Stimulated activated CD4-positive, alpha-beta T cell treated with anti-CD3 and anti-CD28 coated beads, Interleukin-12 subunit alpha, Interleukin-12 subunit beta, amount 100 ng/mL, for 48 hours (primary cell): ENCODE measurements at places on chromosomes 7 and 10.

- no peak for DNase-seq
Observed at GRCh38 chr7:33054261-33054964, 8.2 kb downstream of the NT5C3A start.

GRCh38 chr7:28889290-28889689 is 68.8 kb downstream of the TRIL start:
- DNase-seq, result no peak

- no peak for DNase-seq
Observed at GRCh38 chr7:22393913-22394729, 37.2 kb upstream of the RAPGEF5 start.

- no peak for DNase-seq
Observed at GRCh38 chr7:94849636-94850208, 57.7 kb upstream of the PPP1R9A start.
